Mucosa of descending colon (tissue), 3 donors: ENCODE measurements at places on chromosomes 5 and 9. TPM values are rescaled to one million over a fixed set of nuclear protein-coding genes. Genes with fewer than 3 reads are reported as not detected.
A peak's percentile ranks its signal among the peaks of the same experiment; 100 is the strongest.

DNA sequence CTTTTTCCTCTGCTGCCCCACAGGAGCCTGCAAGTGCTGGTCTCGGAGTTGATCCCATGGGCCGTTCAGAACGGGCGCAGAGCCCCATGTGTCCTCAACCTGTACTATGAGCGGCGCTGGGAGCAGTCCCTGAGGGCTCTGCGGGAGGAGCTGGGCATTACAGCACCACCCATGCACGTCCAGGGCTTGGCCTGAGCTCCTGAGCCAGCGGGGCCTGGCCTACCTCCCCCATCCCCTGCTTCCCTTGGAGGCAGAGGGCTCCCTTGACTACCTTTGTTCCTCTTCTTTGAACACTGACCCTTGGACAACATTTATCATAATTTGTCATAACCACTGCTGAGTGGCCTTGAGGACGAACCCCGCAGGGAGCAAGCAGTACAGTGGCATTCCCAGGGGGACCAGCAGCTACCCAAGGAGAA lies 6.9 kb upstream of the SLC27A4 start:
- no peak for DNase-seq

GRCh38 chr9:27337236-27337635 lies 40.3 kb upstream of the EQTN start:
- no peak for DNase-seq

ADAMTS6 gene
- 0.69 TPM for total RNA-seq

DNA sequence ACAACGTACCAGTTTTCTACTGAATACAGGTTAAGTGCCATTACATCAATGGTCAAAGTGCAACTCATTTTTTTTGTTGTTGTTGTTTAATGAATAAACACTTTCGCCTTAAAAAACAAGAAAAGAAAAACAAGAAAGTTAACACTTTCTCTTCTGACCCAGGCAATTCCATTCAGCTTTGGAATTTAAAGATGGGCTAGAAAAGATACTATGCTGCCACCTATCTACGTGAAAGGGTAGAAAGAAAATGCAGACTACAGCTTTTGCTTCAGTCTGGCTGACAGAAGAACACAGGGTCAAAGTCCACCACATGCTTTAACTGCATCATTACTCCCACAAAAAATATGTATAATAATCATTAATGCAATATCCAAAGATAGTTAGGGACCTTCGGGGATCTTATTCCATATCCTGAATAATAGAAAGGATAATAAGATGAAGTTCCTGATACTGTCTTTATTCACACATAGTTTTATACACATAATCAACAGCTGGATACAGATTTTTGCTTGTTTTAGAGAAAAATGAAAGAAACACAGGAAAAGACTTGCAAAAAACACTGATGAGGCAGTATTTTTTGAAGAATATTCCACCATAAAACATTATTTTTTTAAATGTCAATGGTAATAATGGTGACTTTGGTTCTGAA lies 40.4 kb downstream of the ZDHHC21 start:
- DNase-seq = peak; percentile 19

DNA sequence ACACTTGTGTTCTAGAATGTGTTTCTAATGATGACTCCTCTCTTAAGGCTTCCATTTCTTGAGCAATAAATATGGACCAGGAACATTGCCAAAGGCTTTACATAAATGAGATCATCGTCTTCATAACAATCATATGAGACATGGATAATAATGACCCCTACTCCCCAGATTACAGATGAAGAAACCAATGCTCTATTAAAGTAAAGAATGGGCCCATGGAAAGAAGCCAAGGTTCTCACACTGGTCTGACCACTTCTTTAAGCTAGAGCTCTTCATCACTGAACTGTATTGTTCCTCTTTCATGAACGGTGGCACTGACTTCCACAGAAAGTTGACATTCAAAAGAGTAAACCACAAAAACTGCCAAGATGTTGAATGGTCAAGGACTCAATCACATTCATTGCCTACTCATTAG lies 65.3 kb downstream of the MARCHF3 start:
- no peak for DNase-seq

DNA sequence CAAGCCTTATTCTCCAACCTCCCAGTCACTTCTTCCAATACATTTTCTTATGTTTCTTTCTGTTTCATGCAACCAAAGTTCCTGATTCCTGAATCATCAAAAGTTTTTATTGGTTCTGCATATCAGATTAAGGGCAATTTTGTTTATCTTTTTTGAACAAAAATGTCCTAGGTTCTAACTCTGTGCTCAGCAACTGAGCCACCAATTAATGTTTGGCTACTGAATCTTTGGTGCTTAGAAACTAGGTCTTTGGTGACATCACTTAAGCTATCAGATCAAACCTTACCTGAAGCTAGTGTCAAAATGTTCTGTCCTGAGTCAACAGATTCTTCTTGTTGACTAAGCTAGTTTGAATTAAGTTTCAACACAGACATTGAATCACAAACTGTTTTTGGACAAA lies 56.1 kb downstream of the FGF18 start:
- DNase-seq = no peak

DNA sequence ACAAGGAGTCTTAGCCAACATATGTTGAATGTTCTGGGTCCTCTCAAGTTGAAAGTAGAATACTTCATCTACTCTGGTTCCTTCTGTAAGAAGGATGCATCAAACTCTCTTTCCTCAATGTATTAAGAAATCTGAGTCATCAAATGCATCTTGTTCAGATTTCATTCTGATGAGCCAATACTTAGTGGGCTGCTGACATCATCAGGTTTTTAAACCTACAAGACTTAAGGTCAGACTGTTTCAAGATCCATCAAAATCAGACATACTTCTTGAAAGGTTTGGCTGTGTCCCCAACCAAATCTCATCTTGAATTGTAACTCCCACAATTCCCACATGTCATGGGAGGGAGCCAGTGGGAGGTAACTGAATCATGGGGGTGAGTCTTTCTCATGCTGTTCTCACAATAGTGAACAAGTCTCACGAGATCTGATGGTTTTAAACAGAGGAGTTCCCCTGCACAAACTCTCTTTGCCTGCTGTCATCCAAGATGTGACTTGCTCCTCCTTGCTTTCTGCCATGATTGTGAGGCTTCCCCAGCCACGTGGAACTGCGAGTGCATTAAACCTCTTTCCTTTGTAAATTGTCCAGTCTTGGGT lies 168.8 kb downstream of the RAPGEF6 start:
- DNase-seq = no peak

DNA sequence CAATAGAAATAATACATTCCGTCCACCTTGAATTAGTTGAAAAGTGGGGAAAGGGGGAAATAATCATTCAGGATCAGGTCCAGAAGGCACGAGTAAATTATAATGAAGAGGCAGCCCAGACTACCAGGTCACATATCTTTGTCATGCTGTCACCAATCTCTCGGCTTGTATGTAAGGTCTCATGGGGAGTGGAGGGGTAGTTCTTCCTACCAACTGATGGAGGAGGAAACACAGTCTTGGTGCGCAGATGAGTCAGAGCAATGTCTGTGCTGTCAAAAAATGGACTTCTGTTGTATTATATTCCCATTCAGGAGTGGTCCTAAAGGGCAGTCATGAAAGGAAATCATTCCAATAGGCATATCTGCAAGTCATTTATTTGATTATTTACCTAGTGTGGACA lies 164.2 kb upstream of the PTGER4 start:
- no peak for DNase-seq
